Jurkat, Clone E6-1 (cell line): ENCODE measurements at places on chromosomes 16 and 17.

DNA sequence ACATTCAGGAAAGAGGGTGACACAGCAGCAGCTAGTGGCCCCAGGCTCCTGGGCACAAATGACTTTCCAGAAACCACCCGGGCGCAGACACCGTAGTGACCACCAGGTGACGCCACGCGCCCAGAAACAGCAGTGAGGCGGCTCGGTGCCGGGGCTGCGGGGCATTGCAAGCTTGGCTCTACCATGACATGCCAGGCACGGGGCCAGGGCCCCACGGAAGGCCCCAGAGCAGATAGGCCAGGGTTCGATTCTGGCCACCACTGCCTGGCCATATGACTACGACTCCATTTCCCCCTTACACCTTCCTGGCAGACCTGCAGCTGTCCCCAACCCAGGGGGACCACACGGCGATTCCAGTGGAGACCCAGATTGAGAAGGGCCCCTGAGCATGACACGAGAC, 6.7 kb downstream of the RHBDF1 start:
- DNase-seq = peak; percentile 60

DNA sequence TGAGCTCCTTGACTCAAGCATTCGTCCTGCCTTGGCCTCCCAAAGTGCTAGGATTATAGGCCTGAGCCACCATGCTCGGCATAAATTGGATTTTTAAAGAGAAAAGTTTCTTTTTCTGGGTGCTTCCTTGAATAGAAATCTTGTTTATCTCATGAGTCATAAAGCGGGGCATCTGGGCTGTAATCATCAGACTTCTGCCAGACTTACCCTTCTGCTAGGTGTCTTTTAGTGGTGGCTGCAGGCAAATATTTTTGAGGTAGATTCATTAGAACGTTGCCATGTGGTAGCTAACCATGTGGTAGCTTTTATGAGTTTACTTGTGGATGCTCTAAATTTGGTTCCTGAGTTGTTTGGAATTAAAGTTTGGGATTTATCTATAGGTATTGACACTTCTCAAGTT, 13.4 kb downstream of the PGS1 start:
- no peak for DNase-seq

DNA sequence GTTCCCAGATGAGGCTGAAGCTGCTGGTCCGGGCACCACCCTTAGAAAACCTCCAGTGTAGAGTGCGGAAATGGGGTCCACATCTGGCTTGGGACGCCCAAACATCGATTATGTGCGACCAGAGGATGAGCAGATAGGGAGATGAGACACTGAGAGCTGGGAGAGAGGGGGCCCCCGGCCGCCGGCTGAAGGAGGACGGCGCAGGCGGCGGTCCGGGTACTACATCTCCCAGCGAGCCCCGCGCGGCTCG, 182 bp upstream of the SPECC1 start:
- no peak for DNase-seq

GRCh38 chr16:10226141-10226986, 44.1 kb upstream of the GRIN2A start:
- no peak for DNase-seq

DNA sequence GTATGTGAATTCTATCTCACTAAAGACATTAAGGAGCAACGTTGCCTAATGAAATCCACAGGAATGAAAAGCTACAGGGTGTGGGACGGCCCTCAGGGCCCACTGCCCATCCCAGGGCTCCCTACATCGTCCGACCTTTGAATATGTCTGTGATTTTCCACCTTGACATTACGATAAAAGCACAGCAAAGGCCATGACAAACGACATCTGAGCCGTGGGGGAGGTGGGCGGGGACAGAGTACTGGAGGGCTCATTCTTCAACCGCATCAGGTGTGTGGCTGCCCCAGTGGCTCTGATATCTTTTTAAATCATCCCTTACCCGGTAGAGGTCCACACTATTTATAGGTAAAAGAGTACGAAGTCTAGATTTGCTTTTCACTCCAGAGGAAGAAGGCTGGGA, 35.1 kb downstream of the LMF1 start:
- DNase-seq = no peak

- DNase-seq = no peak
These were observed 11.9 kb downstream of the TBX2 start for GRCh38 chr17:61411261-61412142.

DNA sequence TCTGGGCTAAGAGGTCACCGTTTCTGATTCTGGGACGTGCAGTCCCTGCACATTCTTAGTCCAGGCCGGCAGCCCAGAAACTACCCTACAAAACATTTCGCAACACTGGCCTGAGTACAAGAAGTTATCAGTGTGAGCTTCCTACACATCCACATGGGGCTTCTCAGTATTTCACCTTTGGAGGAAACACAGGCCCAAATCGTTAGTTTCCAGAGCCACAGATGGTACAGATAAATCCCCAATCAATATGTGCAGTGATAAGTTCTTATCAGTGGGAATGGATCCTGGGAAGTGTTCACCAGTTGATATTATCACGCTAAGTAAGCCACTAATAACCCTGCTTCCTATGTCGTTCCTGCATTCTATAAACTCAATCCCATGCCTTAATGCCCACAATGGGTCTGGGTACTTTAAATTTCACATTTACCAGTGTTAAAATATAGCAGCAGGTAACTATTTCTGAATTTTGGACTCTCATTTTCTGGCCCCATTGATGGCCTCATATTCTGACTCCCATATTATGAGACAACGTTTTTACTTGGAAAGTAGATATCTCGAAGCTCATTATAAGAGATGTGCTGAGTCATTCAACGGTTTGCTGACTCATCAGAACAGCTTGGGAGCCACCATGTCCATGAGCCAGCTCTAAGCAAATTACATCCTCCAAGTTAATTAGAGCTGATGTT, 370.2 kb upstream of the MAF start:
- no peak for DNase-seq

- DNase-seq = no peak
These were observed 34.3 kb downstream of the VPS35L start for GRCh38 chr16:19589771-19590302.

DNA sequence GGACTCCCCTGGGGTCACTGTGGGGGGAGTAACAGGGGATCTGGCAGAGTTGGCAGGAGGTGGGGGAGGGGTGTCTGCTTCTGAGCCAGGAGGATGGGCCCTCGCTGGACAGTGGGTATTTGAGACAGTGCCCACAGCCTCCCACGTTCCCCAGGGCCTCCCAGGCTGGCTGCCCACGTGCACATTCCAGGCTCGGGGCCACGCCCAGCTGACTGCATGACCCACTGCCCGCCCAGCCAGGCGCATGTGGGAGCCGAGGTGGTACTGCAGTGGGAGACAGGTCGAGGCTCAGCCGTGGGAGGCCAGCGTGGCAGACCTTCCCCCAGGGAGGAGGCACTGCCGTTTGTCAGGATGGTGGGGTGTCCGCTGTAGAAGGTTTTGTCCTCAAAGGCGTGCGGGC, 38.8 kb downstream of the BAHCC1 start:
- DNase-seq = no peak

GRCh38 chr17:80753685-80754345, 209.2 kb downstream of the RPTOR start:
- DNase-seq = no peak

DNA sequence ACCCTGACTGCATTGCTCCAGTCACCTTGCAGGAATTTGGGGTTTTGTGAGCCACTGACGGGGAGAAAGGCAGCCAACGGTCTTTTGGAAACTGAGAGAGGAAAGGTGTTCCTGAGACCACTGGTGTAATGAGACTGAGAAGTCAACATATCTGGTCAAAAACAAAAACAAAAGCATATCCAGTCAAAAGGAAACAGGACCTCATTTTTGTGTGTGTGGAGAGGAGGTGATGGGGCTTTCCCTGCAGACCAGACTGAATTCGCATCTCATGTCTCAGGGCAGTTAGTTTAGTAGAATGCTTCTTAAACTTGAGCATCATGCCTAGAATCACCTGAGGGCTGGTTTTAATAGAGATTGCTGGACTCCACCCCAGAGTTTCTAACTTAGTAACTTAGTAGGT, 198.4 kb downstream of the COPRS start:
- DNase-seq = no peak

- no peak for DNase-seq
These were observed 3.2 kb downstream of the SMURF2 start for GRCh38 chr17:64658931-64659330.

- DNase-seq = no peak
These were observed 27.6 kb upstream of the NXPH3 start for GRCh38 chr17:49548051-49548505.

GRCh38 chr17:53807286-53807685, 15.4 kb upstream of the KIF2B start:
- DNase-seq = no peak

DNA sequence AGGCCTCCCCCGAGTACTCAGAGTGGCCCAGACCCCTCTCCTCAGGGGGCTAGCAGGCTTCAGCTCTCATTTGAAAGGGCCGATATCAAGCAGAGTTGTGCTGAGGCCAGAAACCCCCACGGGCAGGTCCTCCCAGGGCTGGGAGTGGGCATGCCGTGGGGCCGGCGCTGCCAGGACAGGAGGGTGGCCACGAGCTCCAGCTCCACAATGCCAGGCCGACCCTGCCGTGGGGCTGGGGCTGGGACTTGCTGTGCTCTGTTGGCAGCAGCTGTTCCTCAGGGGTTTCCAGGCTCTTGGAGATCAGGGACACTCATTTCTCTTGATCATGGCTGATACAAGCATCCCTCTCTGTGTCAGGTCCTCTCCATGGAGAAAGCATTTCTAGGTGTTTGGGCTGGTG, 3.2 kb upstream of the NPB start:
- no peak for DNase-seq

- DNase-seq = peak; percentile 79
These were observed 532 bp downstream of the DHX40 start for GRCh38 chr17:59565959-59566324.

- no peak for DNase-seq
These were observed 3.7 kb upstream of the ABCA9 start for GRCh38 chr17:69064476-69064875.

- no peak for DNase-seq
These were observed 15.8 kb downstream of the WDR45B start for GRCh38 chr17:82632451-82632850.

DNA sequence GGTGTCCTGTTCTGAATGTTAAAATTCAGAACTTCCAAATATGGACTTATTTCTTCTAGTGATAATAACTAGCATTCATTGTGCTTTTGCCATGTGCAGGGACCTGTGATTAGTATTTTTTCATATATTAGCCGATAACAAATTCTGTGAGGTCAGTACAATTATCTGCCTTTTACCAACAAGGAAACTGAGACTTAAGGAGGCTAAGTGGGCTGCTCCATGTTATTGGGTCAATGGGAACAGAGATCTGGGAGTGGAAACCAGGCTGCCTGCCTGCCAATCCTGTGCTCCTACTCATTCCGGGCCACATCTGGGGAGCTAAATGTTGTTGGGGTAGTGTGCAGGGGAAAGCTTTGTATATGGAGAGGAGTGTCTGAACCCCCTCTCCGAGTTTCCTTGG, 3.7 kb downstream of the TMEM106A start:
- no peak for DNase-seq

GRCh38 chr16:67444259-67445125, 13.6 kb downstream of the HSD11B2 start:
- no peak for DNase-seq

- DNase-seq = no peak
These were observed 32.8 kb downstream of the DRC3 start for GRCh38 chr17:18005496-18005895.

DNA sequence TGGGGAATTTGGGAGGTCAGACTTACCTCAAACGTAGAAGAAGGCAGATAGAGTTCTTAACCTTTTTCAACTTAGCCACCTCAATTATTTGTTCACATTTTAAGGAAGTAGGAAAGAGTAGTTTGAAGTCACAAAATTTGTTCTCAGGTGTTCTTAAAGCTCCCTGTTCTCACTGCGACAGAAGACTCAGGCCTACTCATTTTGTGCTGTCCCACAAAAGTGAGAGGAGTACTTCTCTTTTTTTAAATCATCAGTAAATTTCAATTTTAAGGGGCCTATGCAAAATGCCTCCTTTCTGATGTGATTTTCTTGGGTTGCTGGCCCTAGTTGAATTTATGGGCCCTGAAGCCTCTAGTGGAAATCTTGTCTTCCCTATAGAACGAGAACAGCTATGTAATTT, 133.4 kb downstream of the MAP2K6 start:
- DNase-seq = no peak

DNA sequence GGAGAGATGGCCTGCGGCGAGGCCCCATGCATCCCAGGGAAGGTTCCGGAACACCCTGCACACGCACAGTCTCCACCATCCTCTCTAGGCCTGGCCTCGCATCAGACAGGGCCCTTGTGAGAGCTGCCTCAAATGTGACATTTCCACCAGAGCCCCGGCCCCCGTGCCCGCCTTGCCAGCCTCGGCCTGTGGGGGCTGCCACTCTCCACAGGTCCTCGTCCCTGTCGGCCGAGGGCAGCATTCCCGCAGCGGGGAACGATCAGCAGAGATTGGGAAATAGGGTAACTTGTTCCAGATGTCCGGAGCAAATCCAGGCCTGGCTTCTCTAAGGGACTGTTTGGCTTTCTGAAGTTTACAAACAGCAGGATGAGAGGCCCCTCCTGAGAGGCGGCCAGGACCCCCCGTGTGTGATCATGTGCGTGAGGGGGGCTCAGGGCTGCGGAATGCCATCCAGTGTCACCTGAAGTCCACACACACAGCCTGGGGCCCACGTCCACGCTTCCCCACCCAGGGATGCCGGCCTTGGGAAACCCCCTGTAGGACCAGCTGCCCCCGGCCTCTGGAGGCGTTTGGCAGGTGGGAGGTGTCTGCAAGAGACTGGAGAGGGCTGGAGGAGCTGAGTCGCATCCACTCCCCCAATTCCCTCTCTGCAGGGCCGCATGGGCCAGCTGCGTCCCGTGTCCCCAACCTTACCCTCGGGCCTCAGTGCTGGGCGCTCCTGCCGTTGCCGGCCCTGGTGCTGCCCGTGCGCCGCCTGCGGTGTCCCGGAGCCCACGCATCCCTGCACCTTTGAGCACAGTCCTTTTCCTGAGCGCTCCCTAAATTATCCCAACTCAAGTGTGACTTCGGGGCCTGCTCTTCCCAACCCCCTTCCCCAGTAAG, 70.4 kb downstream of the ZDHHC7 start:
- no peak for DNase-seq

DNA sequence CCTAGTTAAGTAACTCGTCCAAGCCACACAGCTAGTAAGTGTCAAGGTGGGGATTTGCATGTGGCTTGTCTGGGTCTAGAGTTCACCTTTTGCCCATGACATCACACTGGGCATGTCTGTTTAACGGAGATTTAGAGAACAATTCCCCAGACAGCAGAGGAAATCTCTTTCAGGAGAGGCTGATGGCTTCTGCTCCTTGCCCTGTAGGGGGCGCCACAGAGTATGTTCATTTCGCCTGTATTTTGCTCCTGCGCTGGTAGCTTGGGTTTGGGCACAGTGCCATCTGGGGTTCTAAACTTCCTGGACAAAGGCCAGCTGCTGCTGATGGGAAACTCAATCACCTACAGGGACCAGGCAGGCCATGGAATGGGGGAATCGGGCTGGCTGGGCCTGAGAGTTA, 20.4 kb downstream of the OTOA start:
- peak; percentile 27 for DNase-seq

DNA sequence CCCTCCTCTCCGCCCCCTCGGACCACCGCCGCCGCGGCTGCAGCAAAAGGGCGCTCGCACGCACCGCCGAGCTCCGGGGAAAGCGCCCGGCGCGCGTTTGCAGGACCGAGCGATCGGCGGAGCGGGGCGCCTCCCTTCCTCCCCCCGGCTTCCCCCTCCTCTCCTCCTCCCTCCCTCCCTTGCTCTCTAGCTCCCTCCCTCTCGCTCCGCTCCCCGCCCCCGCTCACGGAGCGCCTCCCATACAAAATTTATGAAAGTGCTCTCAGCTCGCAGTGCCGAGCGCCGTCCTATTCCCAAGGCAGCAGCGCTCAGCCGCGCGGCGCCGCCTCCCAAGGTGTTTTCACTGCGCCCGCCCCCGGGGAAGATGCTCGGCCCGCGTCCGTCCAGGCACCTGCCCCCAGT, at the start of gene RTN4RL1:
TSS of gene RTN4RL1 (minus strand) at position 115 of the 402 bp plus-strand sequence. CDS start 469 bp downstream, outside the sequence.
- peak; percentile 78 for DNase-seq
